ENCODE measurements at places on chromosomes 2 and 18.

GRCh38 chr2:203893401-203893800, 25.8 kb downstream of the CTLA4 start:
- DNase-seq: no peak

DNA sequence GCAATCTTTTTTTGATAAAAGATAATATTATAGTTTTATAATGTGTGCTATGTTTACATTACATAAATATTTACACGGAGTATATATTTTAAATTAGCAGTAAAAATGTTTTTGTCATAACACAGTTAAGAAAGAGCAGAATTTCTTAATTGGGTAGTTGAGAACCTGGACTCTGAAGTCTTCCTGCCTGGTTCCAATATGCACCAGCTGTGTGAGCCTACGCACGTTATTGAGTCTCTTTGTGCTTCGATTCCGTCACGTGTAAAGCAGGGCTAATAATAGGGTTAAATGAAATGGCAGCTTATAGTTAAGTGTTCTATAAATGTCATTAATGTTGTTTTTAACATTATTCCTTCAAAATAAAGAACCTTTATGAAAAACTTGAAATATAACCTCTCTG, 1.2 kb upstream of the CCDC88A start:
- no peak for DNase-seq

DNA sequence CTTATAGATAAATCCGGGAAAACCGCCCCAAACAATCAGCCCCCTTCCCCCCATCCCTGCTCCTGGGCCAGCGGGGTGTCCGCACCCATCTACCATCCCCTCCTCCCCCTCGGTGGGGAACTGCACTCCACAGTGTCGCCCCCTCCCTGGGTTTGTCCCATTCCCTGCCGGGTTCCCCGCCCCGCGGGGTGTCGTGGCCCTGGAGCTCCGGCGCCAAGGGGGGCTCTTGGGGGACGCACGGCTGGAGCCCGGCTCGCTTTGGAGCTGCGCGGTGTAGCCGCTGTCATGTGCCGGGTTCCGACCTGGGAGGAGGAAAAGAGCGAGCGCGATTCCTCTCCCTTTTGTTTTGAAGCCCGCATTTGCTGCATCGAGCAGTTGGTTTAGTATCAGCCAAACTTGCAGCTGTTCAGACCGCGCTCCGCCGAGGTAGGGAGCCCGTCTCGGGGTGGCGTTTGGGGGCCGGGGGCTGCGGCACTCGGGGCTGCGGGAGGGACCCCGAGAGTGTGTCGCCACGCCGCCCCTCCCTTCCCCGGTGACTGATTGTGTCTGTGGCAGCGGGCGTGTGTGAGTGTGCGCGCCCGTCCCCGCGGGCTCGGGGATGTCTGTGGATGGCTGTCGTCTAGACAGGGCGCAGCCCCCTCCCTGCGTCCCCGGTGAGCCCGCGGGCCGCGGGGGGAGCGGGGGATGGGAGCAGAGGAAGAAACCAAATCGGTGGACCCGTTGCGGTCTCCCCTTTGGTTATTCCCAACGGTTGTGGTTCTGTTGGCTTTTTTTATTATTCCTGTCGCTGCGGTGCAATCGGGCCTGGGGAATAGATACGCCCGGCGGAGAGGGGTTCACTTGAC, 797 bp downstream of the CTIF start:
- DNase-seq: no peak

DNA sequence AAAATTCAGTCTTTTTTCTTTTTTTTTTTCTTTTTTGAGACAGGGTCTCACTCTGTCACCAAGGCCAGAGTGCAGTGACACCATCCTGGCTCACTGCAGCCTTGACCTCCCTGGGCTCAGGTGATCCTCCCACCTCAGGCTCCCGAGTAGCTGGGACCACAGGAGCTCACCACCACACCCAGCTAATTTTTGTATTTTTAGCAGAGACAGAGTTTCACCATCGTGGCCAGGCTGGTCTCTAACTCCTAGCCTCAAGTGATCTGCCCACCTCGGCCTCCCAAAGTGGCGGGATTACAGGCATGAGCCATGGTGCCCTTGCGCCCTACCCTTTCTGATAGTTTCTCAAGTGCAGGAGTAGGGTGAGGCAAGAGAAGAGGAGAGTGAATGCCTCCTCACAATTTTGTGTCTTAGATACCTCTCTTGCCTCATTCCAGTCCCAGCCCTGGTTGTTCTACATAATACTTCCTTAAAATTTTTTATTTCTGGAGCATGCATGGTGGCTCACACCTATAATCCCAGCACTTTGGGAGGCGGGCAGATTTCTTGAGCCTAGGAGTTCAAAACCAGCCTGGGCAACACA, 68.2 kb upstream of the CAB39 start:
- DNase-seq: no peak

- no peak for DNase-seq
Measured at GRCh38 chr2:99605036-99605435, 115.2 kb upstream of the REV1 start.

DNA sequence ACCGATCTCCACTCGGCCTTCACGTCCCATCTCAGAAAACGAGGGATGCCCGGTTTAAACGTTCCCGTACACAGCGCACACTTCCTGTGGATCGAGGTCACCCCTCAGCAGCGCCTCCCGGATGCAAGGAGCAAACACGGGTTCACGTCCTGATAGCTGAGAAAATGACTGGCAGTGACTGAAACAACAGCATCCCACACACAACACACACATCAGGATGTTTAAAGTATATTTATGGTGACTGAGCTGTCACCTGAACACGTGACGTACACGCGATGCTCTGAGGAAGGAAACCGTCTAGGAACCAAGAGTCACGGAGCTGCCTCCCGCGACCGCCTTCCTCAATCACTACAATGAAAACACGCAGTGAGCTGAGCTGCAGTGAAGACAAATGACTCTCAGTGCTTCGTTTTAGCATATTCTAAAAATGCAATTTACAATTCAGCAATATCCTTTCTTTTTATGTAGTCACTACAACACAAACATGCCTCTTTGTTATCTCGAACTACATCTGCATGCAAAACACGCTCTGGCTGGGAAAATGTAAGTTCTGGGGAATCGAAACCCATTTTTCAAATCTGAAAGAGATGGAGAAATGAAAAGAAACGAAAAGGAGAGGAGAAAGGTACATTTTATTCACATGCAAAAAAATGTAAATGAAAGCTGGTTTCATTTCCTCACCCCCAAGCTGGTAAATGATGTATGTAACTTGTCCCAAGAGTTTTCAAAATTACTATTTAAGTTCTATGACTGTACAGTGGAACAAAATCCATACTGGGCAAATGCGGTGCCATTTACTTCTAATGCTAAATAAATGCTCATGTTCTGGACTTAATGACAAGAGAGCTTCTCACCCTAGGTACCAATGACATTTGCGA, 19.8 kb downstream of the HDAC4 start:
- DNase-seq: no peak

- DNase-seq: no peak
Measured at GRCh38 chr2:216596236-216596979, 36.8 kb upstream of the IGFBP2 start.

GRCh38 chr2:230865766-230866755, 1.3 kb downstream of the ITM2C start:
- DNase-seq: no peak

DNA sequence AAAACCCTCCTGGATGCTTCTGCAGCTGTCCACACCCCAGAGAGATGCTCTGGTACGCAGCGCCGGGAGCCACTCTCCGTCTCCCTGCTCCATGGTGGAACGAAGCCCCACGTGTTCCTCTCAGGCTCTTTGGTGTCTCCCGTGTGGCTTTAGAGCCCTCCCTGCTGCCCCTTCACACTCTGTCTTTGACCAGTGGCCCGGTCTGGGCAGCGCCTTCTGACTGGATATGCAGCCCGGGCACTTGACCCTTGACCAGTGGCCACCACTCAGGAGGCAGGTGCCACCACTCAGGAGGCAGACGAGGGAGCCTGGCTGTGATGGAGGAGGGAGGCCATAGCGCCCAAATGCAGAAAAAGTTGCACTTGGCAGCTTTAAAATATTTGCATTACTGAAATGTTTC, 214.5 kb upstream of the SALL3 start:
- DNase-seq: no peak

DNA sequence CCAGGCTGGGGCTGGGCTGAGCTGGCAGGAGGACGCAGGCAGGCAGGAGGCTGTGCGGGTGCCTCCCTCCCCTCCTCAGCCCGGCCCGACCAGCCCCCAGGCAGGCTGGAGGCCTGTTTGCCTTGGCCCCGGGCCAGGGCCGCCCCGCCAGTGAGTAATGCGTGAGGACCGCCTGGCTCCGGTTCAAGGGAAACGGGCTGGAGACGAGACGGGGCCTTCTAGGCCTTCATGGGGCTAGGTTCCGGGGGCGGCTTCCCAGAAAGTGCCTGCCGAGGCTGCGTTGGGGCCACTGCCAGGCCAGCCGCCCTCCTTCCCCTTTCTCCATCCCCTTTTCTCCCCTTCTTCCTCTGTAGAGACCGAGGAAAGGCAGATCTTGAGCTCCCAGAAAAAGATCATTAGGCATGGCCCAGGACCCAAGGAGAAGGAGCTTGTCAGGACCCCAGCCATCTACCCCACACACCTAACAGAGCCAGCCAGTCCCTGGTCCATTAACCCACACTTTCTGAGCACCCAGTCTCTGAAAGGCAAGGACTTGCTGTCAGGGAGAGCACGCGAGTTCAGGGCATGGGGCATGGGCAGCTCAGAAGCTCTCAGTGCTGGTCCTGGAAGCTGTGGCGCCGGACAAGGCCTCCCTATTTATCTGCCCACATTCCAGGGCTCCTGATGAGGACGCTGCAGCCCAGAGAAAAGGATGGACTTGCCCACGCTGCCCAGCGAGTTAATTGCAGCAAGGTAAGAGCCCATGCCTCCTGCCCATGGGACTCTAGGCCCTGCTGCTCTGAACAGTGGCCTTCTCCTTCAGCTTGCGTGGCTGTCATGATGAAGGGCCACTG, 48.5 kb downstream of the SMAD7 start:
- peak; percentile 51 for DNase-seq

GRCh38 chr2:128289439-128289838, 29.2 kb downstream of the HS6ST1 start:
- no peak for DNase-seq

- DNase-seq: no peak
Measured at GRCh38 chr2:143192716-143193115, 63.5 kb downstream of the ARHGAP15 start.

DNA sequence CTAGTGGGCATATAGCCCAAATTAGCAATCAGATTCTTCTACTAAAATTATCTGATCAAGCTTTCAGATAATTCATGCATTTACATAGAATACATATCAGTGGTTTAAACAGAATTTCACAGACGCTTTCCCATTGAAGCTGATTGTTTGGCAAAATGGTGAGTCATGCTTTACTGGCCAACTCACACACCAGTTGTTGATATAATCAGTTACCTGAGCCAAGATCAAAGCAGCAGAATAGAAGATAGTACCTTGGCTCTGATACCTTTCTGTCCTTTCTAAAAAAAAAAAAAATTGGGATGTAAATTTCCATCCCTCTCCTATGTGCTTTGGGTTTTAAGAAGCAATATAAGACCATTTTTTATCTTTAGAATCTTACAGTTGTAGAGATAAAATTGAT, 178.0 kb downstream of the MCFD2 start:
- DNase-seq: no peak

GRCh38 chr18:4172196-4173100, 282.7 kb downstream of the DLGAP1 start:
- DNase-seq: no peak

GRCh38 chr2:197599285-197599965, 76.0 kb downstream of the RFTN2 start:
- DNase-seq: no peak

DNA sequence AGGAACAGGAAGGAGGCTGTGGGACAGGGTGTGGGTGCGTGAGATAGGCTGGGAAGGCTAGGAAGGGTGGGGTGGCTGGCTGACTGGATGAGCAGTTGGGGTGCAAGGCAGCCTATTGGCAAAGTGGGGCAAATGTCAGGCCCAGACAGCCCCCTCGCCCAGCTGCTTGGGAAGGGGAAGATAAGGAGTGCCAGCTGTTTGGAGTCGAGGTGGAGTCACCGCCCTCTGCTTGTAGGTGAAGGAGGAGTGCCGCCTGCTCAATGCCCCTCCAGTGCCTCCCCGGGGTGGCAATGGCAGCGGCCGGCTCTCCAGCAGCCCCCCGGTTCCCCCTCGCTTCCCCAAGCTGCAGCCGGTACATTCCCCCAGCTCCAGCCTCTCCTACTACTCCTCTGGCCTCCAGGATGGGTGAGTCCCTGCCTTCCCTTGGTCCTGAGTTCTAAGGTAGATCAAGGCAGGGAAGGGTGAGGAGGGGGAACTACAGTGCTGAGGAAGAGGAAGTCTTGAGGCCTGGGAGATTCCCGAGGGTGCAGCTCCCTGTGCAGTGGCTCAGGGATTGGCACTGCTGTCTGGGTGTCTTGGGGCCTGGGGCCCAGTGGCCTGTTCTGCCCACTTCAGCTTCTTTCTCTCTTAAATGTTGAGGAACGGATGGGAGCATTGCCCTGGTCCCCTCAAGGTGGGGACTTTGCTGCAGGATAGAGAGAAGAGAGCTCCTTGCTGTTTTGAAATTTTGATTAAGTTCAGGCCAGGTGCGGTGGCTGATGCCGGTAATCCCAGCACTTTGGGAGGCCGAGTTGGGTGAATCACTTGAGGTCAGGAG, 13.3 kb downstream of the GAREM2 start:
- no peak for DNase-seq

GRCh38 chr2:177118636-177119035, 94.0 kb upstream of the HNRNPA3 start:
- DNase-seq: no peak

DNA sequence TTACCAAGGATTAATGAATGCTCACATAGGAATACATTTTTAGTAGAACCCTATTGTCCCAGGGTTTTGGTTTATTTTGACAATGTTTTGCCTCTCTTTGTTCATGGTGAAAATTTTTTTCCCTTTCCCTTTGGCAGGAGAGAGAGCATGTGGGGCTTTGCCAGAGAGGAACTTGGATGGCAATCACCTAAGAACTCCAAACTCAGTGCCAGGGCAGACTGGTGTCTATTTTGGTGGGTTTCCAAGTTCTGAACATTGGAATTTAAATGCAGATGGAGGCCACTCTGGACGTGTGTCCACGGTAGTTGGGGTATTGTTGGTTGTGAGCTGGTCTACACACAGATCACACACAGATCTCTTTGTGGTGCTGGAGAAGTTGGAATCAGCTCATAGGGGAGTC, 2091.1 kb upstream of the PIK3C3 start:
- no peak for DNase-seq

- DNase-seq: no peak
Measured at GRCh38 chr2:195820373-195820772, 163.3 kb downstream of the SLC39A10 start.

DNA sequence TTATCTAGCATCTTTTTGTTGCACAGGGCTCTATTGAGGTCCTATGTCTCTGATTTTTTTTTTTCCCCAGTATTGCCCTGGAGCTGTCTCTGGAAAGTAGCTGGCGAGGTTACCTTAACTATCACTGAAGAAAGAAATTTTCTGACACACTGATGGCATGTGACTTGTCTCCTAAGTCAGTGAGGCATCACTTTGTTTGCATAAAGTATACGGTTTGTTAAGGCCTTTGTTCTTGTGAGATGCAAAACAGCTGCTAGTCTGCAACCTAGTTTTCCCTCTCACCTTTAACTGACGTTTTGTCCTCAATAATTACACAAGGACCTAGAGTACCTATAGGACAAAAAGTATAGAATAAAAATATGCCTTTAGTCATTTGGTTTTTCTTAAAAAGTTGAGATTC, 41.8 kb downstream of the UBXN4 start:
- no peak for DNase-seq
